ENCODE measurements at places on chromosomes 7 and 10.
A peak's percentile ranks its signal among the peaks of the same experiment; 100 is the strongest.

- DNase-seq, result no peak
These were observed 68.4 kb downstream of the PTEN start for GRCh38 chr10:87931836-87932230.

- no peak for DNase-seq
These were observed 45.3 kb downstream of the ADRA2A start for GRCh38 chr10:111122127-111122526.

DNA sequence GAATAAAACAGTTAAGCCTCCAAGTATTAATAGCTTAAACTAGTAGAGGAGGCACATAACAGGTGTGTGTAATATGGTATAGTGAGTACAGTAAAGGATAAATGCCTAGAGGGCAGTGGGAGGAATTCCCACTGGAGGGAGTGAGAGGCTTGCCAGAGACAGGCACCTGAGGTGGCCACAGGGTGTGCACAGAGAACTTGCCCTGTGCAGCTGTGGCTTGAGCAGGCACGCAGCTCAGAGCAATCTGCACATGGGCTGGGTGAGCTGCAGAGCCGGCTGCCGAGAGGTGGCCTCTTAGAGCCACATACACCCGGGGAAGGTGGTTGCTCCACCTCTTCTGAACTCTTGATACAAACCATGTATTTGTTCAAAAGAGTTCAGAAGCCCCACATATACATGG, 237.1 kb downstream of the COBL start:
- no peak for DNase-seq

- DNase-seq, result no peak
These were observed 19.6 kb downstream of the R3HCC1L start for GRCh38 chr10:98154076-98154475.

- DNase-seq, result peak; percentile 69
These were observed 134.8 kb upstream of the SHH start for GRCh38 chr7:155947051-155947450.

- DNase-seq, result no peak
These were observed 146.3 kb downstream of the OTUD1 start for GRCh38 chr10:23585186-23585585.

- no peak for DNase-seq
These were observed 71.1 kb upstream of the FZD1 start for GRCh38 chr7:91193141-91193540.
